ENCODE measurements at places on chromosomes 16 and 17.

DNA sequence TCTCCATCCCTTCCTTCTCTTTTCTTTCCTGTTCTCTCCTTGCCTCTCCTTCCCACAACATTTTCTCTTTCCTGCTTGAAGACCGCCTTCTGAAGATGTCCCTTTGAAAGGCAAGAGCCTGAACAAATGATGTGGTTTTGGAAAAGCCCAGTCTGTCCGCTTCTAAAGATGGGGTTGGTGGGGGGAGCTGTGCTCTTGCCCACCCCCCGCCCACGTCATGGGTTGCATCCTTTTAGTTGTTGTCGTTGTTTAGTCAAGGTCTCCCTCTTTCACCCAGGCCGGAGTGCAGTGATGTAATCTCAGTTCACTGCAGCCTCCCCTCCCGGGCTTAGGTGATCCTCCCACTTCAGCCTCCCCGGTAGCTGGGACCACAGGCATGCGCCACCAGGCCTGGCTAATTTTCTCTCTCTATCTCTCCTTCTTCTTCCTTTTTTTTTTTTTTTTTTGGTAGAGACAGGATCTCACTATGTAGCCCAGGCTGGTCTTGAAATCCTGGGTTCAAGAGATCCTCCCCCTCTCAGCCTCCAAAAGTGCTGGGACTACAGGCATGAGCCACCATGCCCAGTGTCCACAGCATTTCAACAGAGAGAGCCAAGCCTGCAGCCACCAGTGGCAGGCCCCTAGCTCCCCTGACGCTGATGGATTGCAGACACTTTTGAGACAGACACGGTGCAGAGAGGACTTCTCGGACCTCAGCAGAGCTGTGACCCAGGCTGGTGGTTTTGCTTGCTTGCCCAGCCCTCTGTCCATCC, 26.0 kb upstream of the CIBAR2 start:
- DNase-seq: no peak

DNA sequence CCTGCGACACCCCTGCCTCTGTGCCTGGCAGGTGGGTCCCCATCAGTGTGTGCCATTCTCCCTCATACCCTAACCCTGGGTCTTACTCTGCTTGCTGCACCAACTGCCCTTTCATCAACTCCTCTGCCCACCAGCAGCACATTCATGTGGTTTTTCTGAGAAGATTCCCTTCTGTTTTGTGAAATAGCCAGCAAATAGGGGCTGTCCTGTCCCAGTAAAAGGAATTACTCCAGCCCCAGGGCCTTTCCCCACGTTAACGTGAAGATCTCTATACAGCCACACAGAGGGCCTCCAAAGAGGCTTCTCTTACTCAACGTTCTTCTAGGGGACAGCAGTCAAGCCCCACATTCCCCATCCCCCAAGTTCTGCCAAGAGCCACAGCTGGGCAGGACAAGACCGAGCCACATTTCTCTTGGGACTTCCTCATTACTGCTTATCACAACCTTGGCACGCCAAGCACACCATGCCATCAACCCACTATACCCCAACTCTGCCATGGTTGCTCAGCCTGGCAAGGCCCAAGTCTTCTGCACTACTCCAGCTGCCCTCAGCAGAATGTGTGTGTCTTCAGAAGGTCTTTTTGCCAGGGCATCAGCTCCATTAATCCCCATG, 18.7 kb upstream of the CCL2 start:
- DNase-seq: no peak

DNA sequence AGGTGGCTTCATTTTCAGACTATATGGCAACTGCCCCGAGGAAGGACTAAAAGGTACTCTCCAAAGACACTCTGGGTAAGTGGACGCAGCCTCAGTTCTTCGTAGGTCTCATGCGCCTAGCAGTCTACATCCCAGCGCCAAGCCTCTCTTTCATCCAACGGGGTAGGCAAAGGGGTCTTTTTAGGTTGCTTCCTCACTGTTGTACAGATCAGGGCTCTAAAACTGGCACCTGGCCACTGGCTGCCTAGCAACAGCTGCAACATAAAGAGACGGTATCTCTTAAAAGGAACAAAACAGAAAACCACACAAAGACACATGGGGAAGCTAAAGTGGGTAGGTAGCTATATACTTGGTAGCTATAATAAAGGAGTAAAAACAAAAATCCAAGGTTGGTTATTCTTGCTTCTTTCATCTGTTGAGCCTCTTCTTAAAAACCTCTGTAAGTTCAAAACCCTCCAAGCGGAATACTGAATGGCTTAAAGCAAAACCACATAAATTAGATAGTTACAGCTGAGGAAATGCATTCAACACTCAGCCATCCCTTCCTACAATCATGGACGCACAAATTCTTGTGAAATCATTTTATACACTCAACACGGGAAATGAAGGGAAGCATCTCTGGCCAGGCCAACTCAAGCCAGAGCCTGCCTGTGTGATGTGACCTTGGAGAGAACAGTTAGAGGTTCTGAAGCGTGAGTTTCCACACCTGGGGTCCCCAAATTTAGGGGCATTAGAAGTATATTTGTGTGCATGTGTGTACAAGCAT, 22.7 kb downstream of the CYTH1 start:
- DNase-seq: no peak

DNA sequence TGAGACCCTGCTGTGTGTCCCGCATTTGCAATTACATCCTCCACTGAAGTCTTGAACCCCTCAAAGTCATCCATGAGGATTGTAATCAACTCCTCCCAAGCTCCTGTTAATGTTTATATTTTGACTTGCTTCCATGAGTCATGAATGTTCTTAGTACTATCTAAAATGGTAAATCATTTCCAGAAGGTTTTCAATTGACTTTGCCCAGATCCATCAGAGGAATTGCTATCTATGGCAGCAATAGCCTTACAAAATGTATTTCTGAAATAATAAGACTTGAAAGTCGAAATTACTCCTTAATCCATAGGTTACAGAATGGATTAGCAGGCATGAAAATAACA, 2.5 kb upstream of the C16orf87 start:
- no peak for DNase-seq

DNA sequence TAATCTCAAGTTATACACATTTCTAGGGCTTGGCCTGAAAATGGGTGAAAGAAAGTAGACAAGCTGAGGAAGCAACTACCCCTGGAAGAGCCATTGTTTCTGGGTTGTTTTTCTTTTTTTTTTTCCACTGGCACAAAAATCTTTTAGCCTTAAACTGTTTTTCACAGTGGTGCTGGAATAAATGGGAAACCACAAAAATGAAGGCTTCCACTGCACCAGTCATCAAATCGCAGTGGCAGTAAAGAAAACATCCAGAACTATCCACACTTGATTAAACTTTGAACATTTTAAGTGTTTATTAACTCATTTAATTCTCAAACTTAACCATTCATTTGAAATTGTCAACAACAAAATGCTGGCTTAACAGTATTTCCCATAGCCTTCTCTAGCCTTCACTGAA, 14.3 kb downstream of the CMTM4 start:
- DNase-seq: no peak

- no peak for DNase-seq
These were observed 59.9 kb upstream of the DLX4 start for GRCh38 chr17:49908782-49909714.

DNA sequence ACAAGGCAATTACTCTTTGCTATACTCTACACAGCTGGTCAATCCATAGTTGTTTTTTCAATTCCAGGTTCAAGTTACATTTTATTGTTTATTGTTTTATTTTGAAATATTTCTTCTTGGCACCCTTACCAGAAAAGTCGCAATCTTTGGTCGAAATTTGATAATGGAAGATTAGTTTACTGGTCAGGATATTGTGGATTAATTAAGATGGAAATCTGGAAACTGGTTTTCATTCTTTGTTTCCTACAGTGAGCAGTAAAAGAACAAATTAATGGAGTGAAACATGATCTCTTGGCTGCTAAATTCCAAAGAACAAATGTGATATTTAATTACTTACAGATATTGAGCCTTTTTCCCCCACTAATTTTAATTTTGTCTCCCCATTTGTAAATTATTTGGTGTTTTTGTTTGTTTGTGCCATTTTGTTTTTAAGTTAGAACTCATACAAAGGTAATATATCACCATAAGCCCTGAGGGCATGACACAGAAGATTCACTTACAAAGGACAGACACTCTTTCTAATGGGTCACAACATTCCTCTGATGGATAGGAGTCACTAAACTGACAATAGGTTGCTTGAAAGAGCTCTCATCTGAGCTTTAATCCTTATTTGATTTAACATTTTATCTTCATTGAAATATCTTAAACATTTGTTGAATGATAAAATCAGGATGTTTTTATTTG, 700.2 kb downstream of the KCNJ2 start:
- no peak for DNase-seq

DNA sequence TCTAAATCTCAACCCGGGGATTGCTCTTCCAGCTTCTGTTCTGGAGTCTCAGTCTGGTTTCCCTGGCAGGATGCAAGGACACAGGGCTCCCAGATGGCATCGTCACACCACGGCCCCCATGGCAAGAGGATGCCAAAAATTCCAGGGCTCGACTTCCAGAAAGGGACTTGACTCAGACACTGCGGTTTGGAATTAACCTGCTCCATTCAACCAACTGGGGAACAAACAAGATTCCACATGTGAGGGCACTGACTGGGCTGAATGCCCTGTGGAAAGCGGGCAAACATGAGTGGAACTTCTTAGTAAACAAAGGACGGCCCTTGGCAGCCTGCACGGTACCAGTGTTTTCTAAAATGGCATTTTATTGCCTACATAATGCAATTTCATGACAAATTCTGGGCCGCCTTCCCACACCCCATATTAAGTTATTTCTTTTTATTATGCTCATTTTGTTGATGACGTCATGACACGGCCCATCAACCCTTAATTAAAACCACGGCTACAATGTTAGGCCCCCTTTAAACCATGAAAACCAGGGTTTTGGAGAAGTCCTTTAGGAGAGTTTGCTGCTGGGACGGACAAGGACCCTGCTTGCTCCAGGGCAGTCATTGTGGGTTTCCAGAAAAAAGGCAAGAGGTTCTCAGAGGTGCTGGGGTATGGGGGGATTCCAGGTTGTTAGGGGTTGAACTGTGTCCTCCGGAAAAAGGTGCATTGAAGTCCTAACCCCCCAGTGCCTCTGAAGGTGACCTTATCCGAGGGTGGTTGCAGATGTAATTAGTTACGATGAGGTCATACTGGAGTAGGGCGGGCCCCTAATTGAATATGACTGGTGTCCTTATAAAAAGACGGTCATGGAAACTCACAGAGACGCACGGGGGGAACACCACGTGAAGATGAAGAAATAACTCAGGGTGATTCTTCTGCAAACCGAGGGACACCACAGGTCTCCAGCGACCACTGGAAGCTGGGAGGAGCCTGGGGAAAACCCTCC, 205.6 kb downstream of the FOXL1 start:
- DNase-seq: no peak

DNA sequence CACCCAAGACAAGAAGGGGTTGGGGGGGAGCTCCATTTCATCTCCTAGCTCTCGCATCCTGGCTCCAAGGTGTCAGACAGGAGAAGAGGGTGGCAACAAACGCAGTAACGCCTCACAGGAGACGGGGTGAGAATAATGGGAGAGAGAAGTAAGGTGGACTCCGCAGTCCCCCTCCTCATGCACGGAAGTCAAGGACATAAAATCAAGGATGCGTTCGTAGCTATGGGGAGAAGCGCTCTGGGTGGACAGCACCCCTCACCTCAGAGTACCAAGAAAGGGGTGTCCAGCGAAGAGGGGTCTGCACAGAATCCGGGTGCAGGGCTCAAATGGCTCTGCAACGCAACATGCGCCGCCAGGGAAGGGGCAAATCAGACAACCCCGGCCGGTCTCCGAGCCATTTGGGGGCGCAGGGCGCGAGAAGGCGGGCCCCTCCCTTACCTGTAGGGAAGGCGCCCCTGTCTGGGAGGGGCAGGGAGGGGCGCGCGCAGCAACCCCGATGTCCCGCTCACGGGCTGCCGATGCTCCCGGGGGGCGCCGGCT, 555 bp downstream of the HDAC5 start:
- DNase-seq: no peak

DNA sequence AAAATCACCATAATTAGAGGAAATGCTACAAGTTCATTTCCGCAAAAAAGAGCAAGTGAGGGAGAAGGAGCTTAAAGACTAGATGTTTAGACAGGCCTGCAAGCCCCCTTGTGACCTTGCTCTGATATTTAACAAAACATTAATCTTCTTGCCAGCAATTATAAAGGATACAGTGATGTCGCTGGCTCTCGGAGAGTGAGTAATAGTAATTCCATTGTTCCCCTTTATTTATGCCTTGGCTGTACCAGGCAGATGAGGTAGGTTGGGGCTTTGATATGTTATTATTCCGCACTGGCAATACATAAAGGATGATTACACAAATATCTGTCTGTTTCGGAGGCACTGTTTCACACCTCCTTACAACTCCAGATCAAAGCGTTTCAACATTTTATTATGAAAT, 204.8 kb upstream of the SALL1 start:
- no peak for DNase-seq

DNA sequence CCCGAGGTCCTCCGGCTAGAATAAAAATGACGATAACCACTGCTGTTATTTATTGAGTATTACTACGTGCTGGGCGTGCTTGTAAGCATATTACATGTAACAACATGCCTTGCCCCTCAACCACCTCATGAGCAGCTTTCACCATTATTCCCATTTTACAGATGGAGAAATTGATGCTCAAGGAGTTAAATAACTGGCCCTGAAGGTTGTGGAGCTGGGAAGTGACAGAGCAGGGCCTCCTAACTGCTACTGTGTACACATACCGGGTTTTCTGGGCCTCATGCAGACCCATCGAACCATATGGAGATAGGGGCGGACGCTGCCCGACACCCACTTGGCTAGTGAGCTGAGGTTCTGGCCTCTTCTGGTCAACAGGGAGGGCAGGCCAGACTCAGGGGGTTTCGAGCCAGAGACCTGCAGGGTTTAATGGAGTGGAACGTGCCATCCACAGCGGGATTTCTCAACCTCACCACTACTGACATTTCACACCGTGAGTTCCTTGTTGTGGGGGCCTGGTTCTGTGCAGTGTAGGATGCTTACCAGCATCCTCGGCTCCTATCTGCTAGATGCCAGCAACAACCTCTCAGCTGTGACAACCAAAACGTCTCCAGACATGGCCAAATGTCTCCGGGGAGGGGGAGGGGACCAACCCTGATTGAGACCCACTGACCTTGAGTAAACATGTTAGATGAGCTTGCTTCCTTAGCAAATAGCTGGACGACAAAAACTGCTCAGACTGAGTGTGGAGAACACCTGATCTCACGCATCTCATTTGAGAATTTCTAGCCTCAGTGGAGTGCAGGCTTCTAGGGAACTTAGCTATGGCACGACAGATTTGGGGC, 432.0 kb downstream of the SLC39A11 start:
- DNase-seq: no peak

DNA sequence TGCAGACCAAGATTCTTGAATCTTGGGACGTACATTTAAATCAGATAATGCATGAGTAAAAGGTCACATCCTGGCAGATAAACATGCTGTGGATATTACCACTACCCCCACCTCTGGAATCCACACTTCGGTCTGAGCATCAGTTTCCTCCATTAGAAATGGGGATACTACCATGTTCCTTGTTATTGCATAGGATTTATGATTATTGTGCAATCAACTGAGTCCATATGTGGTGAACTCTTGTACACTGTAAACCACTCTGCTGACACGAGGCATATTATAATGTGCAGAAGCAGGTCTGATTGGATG, 108.7 kb downstream of the VAT1L start:
- no peak for DNase-seq

Measured in sciatic nerve (tissue), 2 donors.